ENCODE measurements at places on chromosomes 1 and 21.

DNA sequence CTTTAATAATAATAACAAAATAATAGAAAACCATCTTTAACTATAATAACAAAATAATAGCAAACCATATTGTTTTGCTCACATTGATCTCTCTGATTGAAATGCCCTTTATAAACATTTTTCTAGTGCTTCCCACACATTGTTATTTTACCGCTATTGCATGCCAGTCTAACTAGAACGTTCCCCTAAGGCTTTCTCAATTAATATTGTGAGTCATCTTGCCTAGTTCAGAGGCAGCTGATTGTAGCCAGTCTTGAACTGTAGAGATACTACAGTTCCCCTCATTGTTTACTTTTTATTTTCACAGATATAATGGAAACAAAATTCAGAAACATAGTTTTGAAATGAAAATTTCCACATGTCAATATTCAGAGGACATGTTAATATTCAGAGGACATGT is 192.3 kb upstream of the ADGRL4 start:
- no peak for DNase-seq

GRCh38 chr1:53984726-53985125 is 33.3 kb downstream of the LDLRAD1 start:
- DNase-seq: no peak

DNA sequence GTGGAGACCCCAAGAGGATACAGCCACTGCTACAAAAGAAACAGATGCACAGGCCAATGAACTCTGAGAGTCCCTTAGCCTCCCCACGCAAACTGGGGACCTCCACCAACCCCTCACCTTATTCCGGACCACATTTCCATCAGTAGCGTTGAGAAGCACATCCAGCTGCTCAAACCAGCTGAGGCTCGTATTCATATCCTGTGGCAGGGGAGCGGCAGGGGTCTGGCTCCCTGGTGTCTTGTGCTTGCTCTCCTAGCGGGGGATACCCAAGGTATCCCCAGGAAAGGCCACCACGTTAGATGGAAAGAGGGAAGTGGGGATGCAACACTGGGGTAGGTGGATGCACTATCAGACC is 481 bp downstream of the CCDC163 start:
- no peak for DNase-seq

DNA sequence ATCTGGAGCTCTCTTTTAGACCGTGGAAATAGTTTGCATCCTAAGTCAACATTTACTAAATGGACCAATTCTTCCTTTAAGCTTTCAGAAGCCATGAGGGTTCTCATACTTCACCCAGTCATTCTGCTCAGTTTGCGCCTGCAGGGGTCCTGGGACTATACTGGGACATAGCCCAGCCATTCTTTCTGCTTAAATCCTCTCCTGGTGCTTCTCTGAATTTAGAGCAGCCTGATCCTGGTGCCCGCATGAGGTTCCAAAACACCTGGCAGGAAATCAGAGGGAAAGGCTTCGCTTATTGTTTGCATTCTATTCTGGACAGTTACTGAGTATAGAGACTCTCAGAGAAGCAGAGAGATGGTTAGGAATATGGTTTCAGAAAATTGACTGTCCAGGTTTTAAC is 27.0 kb downstream of the TNN start:
- no peak for DNase-seq

DNA sequence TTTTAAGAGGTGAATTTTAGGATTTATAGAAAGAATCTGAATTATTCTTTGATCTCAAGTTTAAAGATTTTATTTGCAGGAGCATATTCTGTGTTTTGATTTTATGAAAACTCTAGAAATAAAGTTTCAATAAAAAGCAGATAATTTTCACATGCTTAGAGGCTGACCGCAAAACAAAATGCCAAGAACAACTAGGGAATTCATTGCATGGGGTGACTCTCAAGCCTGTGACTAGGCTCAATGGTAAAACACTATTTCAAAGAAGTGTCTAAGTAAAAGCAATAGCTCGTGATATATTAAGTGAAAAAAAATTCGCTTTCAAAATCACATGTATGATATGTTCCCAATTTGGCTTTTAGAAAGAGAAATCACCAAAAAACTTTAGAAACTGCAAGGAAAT is 49.6 kb downstream of the RPL5 start:
- no peak for DNase-seq

- DNase-seq: no peak
Measured at GRCh38 chr1:7458946-7459345, 312.1 kb upstream of the VAMP3 start.

DNA sequence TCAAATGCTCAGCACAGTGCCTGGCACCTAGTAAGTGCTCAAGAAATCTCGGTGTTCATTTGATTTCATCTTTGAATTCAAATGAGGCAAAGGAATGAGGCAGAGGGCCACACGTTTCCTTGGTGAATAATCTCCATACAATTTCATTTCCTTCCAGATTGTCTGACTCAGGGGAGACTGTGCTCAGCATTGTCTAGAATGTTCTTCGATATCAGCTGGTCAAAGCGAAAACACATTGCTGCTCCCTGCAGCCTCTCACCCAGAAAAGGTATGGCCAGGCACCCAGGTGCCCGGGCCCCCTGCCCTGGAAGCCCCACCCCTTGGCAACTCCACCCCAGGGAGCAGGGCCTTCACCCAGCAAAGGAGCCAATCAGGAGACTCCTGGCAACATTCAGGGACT is 55.8 kb downstream of the FBXO2 start:
- DNase-seq: no peak

- no peak for DNase-seq
Measured at GRCh38 chr1:100539836-100540536, 2.0 kb downstream of the GPR88 start.

DNA sequence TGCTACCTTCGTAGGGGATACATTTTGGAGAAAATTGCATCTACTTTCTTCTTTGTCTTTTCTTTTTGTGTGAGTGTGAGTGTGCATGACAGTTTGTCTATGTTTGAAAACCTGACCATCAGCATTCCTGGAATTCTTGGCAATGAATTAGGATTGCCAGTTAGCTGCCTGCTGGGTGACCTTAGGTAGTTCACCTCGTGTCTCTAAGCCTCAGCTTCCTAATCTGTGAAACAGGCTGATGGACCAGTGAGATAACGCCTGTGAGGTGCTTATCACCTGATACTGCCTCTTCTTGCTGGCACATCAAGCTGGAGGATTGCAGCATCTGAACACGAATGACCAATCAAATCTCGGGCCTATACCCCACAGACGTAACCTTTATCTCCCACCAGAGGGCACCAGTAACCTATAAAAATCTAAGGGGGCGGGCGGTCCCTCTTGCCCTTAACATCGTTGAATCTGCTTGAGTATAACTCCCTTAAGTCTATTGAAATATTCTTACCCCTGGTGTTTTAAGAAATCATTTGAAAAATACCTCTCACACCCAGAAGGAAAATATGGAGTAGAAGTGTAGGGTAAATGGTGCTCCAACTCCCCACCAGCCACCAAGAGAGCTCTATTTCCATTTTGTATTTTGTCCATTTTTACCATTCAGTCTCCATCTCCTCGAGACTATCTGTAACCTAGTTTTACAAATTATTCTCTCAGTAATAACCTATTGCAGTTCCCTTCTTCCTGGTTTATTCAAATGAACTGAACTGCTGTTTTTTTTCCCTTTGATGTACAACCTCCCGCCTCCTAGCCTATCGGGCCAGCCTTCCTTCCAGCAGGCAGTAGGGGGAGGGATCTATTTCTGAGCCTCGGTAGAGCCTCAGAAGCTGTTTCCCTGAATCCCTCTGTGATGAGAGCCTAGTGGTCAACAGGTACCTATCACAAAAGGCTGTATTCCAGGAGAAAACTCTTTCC is 49.7 kb downstream of the MDM4 start:
- peak; percentile 78 for DNase-seq
